NCI-H226 (cell line): ENCODE measurements at places on chromosomes 16 and 17.

DNA sequence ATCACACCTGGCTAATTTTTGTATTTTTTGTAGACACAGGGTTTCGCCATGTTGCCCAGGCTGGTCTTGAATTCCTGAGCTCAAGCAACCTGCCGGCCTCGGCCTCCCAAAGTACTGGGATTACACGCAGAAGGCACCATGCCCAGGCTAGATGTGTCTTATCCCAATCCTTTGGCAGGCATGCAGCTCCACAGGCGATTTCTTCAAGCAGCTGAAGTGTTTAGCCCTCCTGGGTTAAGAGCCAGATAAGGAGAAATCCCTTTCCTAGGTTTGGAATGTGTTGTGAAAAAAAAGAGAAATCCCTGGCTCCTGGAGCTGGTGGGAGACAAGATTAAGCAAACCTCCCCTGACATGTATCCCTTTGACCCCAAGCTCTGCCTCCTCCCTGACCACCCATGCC is 2.1 kb upstream of the NHERF1 start:
- DNase-seq, result peak; percentile 95

- DNase-seq, result peak; percentile 39
Measured at GRCh38 chr17:36923814-36924221, 13.5 kb upstream of the LHX1 start.

DNA sequence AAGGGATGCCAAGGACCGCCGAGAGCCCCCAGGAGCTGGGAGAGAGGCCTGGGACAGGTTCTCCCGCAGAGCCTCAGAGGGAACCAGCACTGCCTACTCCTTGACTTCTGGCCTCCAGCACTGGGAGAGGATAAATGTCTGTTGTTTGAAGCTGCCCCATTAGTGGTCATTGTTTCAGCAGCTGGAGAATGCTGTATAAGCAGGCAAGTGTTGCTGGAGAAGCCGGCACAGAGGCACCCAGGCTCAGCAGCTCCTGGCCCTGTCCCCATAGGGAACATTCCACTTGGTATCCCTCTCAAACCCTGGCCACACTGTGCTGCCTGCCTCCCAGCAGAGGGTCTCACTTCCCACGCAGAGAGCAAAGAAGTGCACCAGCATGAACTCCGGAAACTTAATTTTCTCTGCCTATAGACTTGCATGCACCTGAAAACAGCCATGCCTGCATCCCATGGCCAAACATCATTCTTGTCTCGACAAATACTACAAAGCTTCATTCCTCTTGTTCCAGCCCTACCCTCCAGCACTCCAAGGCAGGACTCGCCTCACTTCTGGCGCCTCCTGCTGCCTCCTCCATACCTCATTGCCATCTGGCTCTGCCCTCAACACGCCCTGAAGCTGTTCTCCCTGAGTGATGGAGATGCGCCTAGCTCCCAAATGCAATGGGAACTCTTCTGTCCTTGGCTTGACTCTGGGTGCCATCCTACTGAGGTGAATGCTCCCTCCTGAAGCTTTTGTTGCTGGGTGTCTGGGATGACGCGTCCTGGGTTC is 88.1 kb downstream of the DNAH17 start:
- no peak for DNase-seq

GRCh38 chr17:42271779-42272035 is 4.5 kb downstream of the STAT5B start:
- DNase-seq, result no peak

GRCh38 chr16:71837150-71837549 is 8.6 kb upstream of the ATXN1L start:
- no peak for DNase-seq

- peak; percentile 41 for DNase-seq
Measured at GRCh38 chr17:73091770-73092522, 542 bp downstream of the SLC39A11 start.

DNA sequence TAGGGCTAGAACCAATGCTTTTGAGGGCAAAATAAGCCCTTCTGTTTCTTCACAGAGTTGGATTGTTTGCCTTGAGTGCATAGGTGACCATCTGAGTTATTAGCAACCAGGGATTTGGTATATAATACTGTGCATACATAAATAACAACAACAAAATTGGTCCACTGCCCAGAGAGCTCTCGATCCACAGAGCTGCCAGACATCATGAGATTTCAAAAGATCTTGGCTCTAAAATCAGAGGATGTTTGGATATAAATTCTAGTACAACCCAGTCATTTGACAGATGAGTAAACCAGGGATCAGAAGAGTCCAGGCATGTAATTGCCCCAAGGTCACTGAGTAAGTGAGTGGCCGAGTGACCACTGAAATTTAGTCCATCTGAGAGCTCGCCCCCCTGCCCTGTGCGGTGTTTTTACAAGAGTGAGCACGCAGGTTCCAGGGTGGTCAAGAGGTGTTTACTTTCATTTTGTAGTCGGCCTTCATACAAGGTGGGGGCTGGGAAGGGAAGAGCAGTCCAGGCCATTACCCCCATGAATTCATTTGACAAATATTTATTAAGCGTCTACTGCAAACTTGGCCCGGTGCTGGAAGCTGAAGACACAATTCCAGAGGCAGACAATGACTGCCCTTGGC is 1.8 kb upstream of the MT2A start:
- DNase-seq, result peak; percentile 82
